A549 (cell line): ENCODE measurements at places on chromosomes 3 and 15. TPM values are rescaled to one million over a fixed set of nuclear protein-coding genes. Genes with fewer than 3 reads are reported as not detected.
A peak's percentile ranks its signal among the peaks of the same experiment; 100 is the strongest.

The FGF7 gene
- polyA plus RNA-seq, result not detected in 3 replicates

DNA sequence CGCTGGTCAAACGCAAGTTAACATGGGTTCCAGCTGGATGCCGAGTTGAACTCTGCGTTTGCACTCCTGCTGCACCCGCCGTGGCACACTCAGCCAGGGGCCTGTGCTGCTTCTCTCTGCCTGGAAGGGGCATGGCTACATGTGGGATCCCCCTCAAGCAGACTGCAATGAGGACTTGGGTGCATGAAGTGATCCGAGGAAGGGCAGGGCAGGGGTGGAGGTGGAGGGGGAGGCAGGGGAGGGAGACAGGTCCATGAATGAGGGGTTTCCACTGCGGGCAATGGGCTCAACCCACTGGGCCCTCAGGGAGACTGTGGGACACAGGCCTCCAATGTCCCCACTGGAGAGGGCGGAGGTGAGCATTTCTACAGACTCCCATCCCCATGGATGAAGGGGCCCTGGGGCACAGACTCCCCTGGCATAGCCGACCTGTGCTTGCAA lies 141.6 kb upstream of the MEF2A start:
- no peak for DNase-seq

DNA sequence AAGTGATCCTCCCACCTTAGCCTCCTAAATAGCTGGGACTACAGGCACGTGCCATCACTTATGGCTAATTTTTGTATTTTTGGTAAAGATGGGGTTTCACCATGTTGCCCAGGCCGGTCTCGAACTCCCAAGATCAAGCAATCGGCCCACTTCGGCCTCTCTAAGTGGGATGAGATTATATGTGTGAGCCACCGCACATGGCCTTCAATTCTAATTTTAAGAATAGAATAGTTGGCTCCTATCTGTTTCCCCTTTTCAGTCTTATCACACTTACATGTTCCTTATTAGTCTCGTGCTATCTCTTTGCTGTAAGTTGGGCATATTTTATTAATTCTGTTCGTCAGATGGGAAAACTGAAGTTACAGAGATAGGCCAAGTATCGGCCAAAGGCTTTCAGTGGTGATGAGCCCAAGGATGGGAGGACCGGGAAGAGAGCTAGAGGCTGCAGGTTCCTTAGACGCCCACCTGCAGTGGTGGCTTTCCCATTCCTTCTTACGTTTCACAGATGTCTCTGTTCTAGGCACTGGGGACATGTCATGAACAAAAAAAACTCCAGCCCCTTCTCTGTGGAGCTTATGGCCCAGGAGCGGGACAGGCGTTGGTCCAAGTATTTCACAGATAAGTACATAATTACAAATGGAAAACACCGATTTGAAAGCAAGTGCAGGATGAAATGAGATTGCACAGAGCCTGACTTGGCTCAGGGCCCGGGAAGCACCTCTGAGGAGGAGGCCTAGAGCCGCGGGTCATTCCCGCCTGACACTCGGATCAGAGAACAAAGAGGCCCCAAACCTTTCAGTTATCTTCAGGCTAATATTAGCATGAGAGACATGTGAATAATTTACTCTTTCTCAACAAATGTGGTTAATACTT lies 91.1 kb upstream of the KLF13 start:
- DNase-seq, result peak; percentile 31

- no peak for DNase-seq
Observed at GRCh38 chr3:146827836-146828235, 222.7 kb upstream of the PLSCR5 start.

DNA sequence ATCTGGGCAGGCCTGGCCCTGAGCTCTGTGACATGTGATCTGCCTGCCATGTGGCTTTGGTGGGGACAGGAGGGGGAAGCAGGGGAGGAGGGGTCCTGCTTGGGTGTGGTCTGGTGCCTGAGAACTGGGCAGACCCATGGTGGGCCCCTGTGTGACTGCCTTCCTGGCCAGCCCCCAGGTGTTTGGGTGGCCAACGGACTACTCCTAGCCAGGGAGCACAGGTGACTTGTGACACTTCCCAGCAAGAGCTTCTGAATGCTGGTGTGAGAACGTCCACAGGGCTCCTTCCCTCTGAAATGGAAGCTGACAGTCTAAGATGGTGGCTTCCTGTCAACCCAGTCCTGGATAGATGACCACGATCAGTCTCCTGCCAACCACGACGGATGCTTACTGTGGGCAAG lies 136.1 kb upstream of the MEF2A start:
- DNase-seq, result no peak

- no peak for DNase-seq
Observed at GRCh38 chr3:157388976-157389375, 47.7 kb upstream of the PTX3 start.

DNA sequence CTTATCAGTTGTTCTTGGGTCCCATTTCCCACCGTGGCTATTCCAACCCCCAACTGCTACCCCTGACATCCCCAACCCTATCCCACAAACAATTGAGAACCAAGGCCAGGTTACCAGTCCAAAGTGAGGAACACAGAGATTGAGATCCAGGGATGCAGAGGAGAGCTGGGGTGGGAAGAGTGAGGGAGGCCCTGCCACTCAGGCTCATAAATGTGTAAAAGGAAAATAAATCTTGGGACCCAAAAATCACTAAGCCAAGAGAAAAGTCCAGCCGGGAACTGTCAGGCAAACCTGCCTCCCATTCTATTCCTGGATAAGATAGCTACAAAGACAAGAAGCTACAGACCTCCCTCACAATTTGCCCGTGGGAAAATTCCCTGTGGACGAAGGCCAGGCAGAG lies 101.1 kb upstream of the DLG1 start:
- DNase-seq, result no peak
